ENCODE measurements at places on chromosomes 7 and 10.

DNA sequence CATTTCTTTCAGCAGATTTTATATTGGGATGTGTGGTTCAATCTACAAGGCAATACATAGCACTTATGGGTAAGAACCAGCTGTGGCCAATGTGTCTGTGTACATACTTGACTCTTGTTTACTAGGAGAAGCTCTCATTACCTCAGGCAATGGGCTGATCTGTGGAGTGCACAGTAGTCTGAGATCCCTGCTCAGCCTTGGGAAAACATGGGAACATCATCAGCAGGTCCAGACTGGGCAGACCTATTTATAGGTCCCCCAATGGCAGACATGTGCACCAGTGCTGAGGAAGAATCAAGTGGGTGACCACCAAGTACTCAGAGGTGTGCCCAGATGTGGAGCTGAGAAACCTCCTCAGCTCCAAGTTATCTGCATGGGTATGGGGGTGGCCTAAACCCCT, 349.7 kb downstream of the KIF20B start:
- DNase-seq: no peak

DNA sequence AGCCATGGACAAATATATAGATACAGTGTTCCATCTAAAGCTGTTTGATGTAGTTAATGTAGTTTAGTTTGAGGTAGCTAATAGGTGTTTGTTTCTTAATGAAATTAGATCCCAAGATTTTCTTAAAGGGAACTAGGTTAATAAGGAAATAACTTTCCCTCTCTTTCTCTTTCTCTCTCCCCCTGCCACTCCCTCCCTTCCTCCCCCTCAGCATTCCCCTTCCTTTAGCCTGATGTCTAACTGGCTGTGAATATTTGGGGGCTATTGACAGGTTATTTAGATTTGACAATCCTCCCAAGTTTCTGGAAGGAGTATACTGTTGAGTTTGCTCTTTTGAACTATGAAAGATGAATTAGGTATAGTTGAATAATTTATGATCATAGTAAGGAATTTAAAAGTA, 65.2 kb upstream of the OIT3 start:
- DNase-seq: no peak

DNA sequence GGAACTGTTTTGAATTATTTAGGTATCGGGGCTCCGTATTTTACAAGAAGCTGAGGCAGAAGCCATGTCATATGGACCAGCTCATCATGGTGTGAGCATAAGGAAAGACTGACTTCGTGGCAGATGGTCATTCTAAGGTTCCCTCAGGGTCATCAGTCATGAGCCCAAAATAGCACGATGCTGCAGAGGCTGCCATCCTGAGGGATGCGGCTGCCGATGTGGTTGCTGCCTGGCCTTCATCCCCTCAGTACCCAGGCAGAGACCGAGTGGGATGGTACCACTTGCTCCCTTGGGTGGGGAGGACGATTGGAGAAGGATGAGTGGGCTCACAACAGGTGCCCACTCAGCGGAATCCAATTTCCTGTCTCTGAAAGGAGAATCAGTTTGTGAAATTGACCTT, 490.3 kb downstream of the SDK1 start:
- no peak for DNase-seq

- DNase-seq: no peak
Measured at GRCh38 chr10:110783509-110784107, 88.1 kb upstream of the PDCD4 start.

DNA sequence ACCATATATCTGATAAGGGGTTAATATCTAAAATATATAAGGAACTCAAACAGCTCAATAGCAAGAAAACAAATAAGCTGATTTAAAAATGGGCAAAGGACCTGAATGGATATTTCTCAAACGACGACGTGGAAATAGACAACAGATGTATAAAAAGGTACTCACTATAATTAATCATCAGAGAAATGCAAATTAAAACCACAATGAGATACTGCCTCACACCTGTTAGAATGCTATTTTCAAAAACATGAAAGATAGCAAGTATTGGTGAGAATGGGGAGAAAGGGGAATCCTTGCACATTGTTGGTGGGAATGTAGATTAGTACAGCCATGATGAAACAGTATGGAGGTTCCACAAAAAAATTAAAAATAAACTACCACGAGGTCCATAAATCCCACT, 163.2 kb downstream of the DKK1 start:
- DNase-seq: no peak

GRCh38 chr10:6643962-6644361, 63.9 kb upstream of the PRKCQ start:
- no peak for DNase-seq

DNA sequence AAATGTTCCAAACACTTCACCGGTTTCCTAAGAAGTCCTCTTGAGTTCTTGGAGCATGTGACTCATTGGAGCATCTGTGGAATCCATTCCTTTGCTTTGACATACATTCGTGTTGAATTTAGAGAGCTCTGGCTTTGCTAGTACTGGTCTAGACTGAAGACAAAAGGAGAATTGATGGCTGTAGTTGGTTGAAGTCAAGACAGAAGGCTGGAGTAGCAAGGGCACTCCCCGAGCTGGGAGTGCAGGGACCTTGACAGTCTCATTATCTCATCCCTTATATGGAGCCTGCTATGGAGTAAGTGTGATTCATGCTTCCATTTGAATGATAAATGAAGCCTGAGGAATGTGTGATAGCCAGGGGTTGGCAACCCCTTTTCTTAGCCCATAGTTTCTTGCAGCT, 1249.1 kb downstream of the TYW1 start:
- no peak for DNase-seq

- no peak for DNase-seq
Measured at GRCh38 chr10:64731016-64731415, 1209.8 kb downstream of the REEP3 start.

GRCh38 chr10:22824520-22824919, 103.3 kb upstream of the ARMC3 start:
- DNase-seq: no peak

GRCh38 chr10:70265032-70265689, 18.6 kb downstream of the NPFFR1 start:
- DNase-seq: peak; percentile 38

DNA sequence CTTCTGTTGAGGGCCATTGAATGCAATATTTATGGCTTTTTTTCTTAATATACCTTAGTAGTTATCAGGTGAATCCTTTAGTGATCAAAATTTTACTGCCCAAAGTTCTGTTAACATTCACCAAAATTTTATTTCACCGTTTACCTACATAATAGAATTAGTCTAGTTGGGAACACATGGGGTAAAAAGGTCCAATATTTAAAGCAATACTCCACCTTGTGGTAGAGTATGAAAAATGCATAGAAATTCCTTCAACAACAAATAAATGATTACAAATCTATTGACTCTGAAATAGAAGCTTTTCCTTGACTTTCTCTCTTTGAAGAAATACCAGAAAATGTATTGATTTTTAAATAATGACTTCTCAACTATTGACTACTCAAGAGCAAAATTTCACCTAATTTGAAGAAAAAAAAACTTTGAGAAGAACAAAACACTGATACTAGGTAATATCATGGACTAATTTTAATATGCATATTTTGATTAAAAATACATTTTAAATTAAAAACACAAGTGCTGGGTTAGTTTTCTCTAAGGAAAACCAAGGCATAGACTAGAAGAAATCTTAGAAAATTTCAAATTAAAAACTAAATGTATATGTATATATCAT, 43.3 kb downstream of the POLR1F start:
- DNase-seq: peak; percentile 17
